ENCODE measurements at places on chromosomes 4 and X.

DNA sequence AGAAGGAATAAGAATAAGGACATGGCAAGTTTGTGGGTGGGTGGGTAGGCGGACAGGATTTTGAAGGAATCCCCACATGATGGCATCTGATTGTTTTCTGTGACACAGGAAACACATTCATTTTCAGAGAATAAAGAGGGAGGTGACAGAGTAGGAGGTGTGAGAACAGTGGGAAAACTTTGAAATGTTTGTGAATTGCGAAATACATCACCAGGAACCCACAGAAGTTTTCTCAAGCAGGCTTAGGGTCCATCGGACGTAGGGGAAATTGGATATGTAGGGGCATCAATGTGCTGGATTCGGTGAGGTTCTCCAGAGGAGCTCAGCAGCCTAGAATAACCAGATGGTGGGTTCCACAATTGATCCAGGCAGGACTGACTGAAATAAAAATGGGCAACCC is 171.6 kb downstream of the GLRA2 start:
- no peak for DNase-seq

GRCh38 chrX:53621418-53621986 is 65.0 kb downstream of the HUWE1 start:
- DNase-seq, result no peak

GRCh38 chr4:155241664-155242063 is 33.2 kb downstream of the NPY2R start:
- no peak for DNase-seq

DNA sequence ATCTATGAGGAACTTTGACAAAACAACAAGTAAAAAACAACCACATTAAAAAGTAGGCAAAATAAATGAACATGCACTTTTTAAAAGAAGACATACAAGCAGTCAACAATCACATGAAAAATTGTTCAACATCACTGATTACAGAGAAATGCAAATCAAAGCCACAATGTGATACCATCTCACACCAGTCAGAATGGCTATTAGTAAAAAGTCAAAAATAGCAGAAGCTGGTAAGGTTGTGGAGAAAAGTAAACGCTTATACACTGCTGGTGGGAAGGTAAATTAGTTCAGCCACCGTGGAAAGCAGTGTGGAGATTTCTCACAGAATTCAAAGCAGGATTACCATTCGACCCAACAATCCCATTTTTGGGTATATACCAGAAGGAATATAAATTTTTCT is 17.0 kb upstream of the LNX1 start:
- no peak for DNase-seq

DNA sequence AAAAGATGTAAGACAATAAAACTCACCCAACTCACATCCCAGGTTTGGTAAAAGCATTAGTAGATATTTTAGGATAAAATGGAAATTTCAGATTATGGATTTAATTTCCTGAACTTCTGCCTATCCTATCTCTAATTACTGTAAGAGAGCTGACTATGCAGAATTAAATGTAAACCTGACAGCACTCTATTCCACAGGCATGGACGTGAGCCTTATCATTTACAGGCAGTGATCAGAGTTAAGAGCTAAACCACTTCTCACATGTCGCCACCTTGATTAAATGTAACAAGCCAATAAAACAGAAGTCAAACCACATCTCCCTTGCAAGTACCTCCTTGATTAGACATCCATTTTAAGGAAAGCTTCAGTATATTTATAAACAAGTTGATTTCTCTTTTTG is 97.5 kb upstream of the CBR4 start:
- DNase-seq, result no peak

DNA sequence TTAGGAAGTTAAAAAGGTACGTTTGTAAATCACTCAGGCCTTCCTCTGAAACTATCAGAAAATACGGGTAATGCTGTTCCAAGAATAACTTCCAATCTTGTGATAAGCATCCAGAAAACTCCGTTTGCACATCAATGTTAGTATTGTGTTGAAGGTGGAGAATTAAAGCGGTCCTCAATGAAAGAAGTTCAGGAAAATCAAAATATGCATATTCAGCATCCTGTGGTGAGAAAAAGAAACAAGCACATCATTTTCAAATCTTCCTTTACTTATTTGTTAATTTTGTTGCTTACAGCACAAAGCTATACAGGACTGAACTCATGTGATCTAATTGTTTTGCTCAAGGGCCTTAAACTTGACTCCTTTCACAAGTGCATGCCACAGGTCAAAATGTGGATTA is 18.5 kb downstream of the DDX60L start:
- no peak for DNase-seq

DNA sequence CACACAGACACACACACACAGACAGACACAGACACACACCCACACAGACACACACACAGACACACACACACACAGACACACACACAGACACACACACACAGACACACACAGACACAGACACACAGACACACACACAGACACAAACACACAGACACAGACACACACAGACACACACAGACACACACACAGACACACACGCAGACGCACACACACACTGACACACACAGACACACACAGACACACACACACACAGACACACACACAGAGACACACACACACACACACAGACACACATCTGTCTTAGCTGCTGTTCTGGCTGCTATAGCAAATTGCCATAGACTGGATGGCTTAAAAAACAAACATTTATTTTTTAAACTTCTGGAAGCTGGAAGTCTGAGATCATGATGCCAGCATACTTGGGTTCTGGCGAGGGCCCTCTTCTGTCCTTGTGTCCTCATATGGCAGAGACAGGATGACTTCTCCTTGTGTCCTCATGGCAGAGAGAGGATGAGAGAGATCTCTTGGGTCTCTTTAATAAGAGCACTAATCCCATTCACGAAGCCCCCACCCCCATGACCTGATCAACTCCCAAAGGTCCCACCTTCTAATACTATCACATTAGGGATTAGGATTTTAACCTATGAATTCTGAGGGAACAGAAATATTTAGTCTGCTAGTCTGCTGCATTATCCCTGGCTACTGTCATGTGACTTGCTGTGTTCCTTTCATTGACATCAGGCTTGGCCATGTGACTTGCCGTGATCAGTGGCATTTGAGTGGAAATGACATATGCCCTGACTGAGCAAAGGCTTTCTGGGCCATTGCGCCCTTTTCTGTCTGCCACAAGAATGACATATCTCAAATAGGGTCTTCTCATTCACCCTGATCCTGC is 32.7 kb upstream of the RASGEF1B start:
- peak; percentile 4 for DNase-seq

GRCh38 chr4:70838204-70838603 is 1.5 kb downstream of the GRSF1 start:
- DNase-seq, result no peak

All from DMS53 (cell line).